Stimulated activated CD4-positive, alpha-beta T cell treated with anti-CD3 and anti-CD28 coated beads, Interleukin-2, amount 100 ng/mL, for 24 hours (primary cell): ENCODE measurements at places on chromosomes 7 and 10.

DNA sequence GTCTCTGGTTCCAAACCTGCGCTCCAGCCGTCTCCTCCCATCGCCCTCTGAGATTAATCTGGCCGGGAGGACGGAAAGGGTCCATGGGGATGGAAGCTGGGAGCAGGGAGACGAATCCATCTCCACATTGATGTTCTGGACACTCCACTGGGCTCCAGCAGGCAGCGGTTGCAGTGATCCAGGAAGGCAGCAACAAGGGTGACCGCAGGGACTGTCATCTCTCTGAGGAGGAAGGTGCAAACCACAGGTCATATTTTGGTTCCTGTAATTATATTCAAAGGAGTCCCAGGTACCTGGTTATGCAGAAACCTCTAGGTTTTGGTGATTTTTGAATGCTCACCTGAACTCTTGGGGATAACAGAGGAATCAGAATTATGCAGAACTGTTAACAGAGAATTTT is 54.8 kb downstream of the EVX1 start:
- DNase-seq: no peak

DNA sequence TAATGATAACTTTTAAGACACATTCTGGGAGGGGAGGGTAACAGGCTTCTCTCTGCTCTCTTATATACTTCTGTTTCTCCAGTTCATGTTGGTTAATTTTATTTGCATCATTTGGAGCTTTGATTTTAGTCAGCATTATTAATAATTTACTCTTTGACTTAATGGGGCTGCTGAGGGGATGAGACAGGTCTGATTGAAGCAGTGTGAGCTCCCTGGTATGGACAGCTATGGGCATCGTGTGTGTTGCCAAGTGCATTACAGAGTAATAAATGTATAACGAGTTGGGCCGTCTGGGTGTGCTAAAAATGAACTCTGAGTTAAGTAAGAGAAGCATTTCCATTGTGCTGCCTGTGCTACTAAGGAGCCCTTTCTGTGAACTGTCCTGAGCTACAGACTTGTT is 31.7 kb upstream of the IKZF1 start:
- DNase-seq: no peak

DNA sequence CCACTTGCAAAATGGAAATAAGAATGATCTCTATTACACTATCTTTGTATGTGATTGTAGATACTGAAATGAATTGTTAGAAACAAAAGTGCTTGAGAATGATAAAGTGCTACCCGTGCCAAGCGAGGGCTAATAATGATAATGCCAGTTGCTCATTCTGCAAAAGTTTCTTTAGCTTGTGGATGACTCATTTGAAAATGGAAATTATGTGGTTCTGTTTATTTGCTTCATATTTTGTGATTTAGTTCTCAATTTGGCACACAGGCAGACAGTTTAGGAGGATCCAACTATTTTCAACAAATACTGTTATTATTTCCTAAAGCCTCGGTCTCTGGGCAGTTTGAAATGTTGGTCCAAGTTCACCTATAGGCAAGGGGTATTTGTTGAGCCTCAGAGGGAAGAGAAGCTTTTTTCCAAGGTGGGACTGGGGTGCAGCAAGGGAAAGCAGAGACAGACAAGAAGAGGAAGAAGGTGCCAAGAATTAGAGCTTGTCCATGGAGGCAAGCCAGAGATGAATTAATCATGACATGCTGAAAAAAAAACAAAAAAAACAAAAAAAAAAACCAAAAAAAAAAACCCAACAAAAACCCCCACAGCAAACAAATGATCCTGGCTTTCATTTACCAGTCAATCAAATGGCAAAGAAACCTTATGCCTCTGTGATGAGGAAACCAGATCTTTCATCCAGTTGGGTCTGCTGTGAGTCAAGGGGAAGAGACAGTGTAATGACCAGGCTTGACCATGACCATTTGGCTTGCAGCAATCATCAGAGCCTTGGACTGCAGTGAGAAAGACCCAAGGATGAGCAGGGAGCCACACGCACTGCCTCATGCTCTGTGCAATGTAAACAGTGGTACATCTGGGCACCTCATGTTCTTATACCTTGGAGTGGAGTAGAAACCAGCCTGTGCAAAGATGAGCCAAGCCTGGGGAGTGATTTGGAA is 285.0 kb upstream of the HABP2 start:
- DNase-seq: no peak

- DNase-seq: no peak
Measured at GRCh38 chr7:18693816-18694215, 198.3 kb downstream of the HDAC9 start.
